CD4-positive, alpha-beta memory T cell (primary cell): ENCODE measurements at places on chromosomes 2 and 18.

GRCh38 chr2:8851811-8852560 lies 14.6 kb upstream of the KIDINS220 start:
- no peak for DNase-seq

DNA sequence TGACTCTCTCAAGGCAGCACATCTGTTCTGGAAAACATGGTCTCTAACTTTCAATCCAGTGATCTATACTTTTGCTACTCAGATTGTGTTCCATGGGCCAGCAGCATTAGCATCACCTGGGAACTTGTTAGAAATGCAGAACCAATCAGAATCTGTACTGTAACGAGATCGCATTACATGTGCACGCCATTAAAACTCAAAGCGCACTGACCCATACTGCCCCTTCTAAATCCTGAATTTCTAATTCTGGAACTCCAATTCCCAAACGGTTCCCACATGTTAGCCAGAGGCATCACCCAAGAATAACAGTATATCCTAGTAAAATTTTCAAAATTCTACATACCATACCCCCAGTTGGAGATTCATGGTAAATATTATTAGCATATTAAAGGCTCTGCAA lies 10.5 kb upstream of the DCTN1 start:
- no peak for DNase-seq

GRCh38 chr2:66477135-66477842 lies 42.4 kb downstream of the MEIS1 start:
- no peak for DNase-seq

DNA sequence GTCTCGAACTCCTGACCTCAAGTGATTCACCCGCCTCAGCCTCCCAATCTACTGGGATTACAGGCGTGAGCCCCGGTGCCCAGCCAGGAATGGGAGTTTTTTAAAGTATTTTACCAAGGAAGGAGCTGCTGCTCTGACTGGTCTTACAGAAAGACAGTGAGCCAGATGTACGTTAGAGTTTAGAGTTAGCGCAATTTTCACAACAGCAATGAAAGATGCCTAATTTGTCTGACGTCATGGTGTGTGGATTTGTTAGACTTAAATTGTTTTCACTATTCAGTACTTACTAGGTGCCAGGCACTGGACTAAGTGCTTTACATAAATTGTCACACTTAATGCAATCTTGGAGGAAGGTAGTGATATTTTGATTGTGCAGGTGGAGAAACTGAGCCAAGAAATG lies 12.4 kb upstream of the RPL37A start:
- no peak for DNase-seq

GRCh38 chr2:694906-695510 lies 17.8 kb upstream of the TMEM18 start:
- DNase-seq, result no peak
